ENCODE measurements at places on chromosomes 5 and 9.

DNA sequence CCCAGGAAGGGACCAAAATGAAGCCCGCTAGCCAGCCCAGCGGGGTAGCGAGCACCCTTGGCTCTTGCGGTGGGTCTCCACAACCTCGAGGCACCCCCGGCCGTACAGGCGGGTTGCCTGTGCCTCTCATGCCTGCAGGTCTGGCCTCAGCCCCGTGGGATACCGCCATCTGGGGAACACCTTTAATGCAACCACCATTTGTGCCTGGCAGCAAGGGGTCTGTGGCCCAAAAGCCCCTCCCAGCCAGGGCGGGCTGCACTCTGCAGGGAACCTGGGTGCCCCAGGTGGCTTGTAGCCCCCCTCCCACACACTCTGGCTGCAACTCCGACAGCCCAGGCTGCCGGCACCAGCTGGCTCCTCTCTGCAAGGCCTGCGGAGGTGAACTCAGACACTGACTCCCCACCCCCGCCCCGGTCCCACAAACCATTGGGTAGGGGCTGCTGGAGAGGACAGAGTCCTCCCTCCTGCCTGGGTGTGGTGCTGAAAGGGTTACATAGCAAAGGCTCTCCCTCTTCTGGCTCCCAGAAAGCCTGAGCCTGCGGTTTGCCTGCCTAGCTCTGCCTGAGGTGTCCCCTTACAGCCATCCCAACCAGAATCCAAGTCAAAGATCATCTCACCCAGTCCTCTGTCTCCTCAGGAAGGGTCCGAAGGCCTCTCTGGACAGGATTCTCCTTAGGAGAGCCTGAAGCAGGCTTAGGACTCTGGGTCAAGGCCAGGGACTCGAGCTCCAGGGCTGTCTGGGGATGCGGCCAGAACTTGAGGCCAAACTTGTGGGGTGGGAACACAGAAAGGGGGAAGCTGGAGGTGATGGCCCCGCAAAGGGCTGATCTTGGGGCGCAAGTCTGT lies 109.4 kb downstream of the PSD2 start:
- DNase-seq: no peak

DNA sequence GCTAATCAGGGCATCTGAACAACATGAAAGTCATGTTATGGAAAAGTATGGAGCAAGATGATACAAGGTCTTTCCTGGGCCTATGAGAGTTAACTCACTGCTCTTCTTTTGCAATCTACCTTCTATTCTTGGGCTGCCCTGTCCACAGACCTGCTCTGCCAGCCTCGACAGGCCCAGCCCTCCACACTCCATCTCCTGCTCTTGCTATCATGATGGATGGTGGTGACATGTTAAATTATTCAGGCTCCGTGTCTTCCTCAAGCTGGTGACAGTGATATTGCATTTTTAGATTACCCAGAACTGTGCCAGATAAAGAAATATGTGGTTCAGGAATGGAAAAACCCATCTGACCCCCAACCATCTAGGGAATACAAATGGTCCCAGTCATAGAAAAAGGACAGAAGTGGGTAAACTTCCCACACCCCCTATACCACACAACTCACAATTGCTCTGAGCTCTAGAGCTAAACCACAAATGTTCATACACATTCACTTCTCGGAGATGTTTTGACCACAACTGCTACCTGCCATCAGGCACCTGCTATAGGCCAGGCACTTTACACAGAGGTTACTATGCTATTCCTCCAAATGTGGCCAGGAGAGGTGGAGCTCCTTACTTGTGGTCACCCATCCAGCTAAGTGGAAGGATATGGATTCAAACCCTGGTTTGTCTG lies 311.3 kb downstream of the ASTN2 start:
- no peak for DNase-seq

GRCh38 chr5:199197-199949 lies 8.1 kb downstream of the LRRC14B start:
- DNase-seq: no peak

DNA sequence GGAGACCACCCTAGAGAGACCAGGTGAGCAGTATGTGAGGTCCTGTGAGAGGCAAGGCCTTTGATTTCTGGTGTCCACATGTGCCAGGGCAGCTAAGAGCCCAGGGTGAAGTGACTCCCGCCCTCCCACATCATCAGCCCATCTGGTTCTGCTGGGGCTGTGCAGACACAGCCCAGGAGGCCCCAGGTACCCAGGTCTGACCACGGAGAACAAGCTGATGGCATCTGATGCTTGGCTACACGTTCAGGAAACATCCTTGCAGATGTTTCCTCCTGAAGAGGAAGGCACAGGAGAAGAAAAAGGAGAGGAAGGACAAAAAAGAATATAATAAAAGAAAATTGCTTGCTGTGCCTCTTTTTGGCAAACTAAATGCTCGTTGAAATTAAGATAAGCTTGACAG lies 225.8 kb downstream of the PAX5 start:
- no peak for DNase-seq

- no peak for DNase-seq
These were observed 43.4 kb upstream of the PLPP6 start for GRCh38 chr9:4618700-4619099.

DNA sequence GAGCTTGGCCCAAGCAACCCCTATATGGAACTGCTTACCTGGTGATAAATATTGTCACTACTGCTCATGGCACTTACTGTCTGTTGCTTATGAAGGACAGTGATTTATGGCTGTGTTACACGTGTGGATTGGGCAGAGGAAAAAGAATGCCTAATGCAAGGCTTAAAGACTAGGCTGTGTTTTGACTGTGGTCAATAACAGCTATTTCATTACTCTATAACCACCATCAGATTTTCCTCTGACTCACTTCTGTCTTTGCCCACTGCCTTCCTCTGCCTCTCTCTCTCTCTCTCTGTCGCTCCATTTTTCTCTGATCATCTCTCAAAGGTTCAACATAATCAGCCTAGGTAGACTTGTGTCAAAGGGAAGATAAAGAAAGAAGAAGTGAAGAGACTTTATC lies 96.2 kb downstream of the TLR4 start:
- no peak for DNase-seq

DNA sequence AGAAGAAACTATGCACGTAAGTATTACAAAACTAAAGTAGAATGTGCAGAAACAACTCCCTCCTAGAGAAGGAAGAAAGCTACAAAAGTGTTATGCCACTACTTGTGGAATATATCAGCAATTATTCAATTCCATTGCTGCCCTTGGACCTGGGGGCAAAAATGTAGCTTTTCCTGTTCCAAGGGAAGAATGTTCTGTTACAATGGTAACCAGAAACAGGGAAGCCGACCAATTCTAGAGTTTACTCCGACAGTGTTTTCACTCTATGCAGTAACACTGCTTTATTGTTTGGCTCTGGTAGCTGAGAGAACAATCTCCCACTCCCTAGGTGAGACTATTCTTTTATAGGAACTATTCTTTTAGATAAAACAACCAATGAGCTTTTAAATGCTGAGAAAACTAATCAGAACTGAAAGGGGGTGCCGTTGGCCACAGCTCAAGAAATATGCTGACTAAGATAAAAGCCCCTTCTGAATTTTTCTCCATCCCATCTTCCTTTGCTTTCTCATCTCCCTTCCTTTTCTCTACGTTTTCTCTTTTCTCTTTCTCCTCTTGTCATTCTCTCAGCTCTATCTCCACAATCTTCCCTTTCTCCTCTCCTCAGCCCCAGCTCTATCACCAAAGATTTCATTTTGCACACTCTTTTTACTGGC lies 54.1 kb downstream of the SLC1A3 start:
- DNase-seq: no peak

DNA sequence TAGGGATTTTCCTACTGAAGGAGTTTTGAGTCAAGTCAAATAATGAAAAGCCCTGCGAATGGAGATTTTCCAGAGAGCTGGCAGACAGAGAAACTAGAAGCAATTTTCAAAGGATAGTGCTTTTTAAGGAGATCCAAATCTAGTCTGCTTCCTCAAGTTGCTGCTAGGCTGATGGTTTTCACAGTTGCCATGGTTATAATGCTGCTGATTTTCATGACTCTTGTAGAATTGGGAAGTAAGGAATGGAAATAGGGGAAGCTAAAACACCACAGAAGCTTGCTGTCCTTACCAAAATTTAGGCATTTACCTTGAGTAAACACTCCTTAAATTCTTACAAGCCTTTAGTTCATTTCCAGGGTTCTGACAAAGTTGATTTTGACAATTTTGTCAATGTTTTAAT lies 30.1 kb upstream of the HAPLN1 start:
- DNase-seq: no peak

DNA sequence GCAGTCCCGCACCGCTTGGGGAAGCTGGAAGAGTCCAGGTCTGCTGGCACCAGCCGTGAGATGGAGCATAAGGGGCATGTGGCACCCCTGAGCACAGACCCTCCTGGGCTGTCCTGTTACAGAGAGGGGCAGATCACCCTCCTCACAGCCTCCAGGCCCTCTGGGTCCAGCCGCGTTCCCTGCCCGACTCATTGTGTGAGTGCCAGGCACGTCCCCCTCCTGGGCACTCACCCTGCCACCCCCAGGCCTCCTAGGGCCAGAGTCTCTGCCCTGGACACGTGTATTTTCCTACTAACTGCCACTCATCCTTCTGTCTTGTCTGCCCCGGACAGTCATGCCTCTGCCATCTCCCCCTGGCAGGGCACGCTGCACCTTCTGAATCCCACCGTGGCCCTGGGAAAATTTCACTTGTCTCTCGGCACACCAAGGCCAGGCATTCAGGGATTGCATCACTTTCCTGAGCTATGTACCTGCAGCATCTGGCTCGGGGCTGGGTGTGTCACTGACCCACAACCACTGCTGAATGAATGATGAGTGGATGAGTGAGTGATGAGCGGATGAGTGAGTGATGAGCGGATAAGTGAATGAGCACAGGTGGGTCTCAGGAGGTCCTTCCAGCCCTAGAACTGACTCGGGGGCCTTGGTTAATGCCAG lies 21.5 kb upstream of the FCN1 start:
- DNase-seq: no peak

GRCh38 chr9:36407122-36407723 lies 7.2 kb upstream of the RNF38 start:
- DNase-seq: peak; percentile 32

GRCh38 chr9:134445000-134445399 lies 118.7 kb downstream of the RXRA start:
- DNase-seq: no peak

- DNase-seq: peak; percentile 22
These were observed 141.8 kb upstream of the CD180 start for GRCh38 chr5:67338421-67338820.
